ENCODE measurements at places on chromosomes 7 and 10.

GRCh38 chr7:150668472-150668911, 17.0 kb upstream of the GIMAP2 start:
- no peak for DNase-seq

DNA sequence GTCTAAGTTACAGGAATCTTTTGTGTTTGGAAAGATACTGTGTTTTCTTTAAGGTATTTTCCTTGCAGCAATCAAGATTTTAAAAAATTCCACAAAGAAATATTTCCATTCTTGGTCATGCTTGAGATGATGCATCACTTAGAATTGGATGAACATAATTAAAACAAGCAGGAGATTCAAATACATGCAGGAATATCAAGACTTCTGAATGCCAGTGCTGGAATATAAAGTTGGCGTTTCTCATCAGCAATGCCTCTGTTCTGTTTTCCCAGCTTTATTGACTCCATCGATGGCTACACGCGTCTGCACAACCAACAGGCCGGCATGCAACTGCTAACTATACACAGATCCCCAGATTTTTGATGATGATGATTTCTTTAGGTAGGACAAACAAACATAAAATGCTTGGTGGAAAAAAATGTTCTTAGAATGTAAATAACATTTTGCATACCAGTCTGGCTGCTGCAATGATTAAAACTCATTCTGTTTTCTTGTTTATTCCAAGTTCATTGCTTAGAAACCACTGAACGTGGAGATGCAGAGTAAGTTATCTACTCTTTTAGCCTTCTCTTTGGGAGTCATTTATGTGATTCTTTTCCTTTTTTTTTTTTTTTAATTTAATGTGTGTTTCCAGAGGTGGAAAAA, 91.3 kb upstream of the FAM171A1 start:
- peak; percentile 34 for DNase-seq

DNA sequence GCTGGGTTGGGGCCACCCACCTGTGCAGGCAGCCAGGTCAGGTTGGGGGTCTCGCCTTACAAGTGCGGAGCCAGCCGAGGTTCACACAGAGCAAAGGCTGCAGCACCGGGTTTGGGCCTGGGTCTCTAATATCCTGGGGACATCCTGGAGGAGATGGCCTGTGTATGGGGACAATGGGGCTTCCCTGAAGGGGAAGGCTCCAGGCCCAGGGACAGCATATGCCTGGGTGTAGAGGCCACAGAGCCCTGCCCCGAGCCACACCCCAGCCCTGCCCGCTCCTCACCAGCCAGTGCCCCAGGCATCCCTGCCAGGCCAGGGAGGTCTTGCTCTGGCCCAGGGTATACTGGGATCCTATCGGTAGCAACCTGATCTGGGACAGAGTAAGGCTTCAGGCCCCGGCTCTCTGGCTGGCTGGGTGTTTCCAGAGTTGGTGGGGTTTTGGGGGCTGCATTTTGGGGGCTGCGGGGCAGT, 9.1 kb downstream of the TTYH3 start:
- no peak for DNase-seq

GRCh38 chr7:155685070-155685790, 40.8 kb downstream of the RBM33 start:
- DNase-seq: no peak

GRCh38 chr7:40673285-40673684, 538.5 kb downstream of the SUGCT start:
- peak; percentile 78 for DNase-seq

DNA sequence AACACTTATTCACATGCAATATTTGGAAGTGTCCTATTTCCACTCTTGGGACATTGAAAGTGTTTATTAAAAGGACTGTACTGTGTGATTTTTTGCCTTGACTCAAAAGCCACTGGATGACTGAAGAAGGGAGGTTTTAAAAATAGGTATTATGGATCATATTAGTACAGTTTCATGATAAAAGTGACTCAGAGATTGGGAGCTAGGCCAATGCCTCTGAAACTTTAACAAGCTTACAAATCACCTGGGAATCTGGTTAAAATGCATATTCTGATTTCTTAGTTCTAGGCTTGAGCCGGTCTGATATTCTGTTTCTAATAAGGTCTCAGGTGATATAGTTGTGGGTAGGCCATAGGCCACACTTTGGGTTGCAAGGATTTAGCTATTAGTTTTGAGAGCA, 191.2 kb downstream of the PLXDC2 start:
- no peak for DNase-seq

DNA sequence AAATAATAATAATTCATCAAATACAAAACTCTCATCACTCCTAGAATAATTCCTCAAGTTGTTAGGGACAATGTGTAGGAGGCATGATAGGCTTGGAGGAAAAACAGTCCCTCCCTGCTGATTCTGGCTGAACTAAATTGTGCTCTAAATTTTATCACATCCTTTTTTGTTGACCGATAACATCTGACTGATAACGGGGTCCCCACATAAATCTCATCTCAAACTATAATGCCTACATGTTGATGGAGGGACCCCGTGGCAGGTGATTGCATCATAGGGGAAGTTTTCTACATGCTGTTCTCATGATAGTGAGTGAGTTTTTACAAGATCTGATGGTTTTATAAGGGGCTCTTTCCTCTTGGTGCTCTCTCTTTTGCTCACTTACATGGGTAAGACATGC, 1043.5 kb upstream of the SORCS1 start:
- DNase-seq: no peak

GRCh38 chr10:89503652-89504370, 31.6 kb downstream of the SLC16A12 start:
- DNase-seq: no peak
